ENCODE measurements at places on chromosomes 11 and 22.

GRCh38 chr22:44577391-44578109 lies 79.5 kb upstream of the RTL6 start:
- DNase-seq: no peak

- peak; percentile 98 for DNase-seq
Observed at GRCh38 chr11:33723238-33723881, 12.9 kb downstream of the CD59 start.

DNA sequence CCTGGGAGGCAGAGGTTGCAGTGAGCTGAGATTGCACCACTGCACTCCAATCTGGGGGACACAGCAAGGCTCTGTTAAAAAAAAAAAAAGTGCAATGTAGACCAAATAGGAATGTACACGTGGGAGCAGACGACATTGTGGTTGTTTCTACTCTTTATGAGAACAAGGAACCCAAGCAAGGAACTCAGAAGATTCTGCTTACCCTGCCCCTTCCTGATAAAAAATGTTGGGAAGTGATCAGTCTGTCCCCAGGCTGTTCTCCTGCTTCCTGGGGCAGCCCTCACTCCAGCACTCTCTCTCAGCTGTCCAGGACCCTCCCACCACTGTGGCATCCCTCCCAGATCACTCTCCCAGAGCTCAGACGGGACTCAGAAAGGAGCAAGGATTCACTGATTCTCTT lies 31.8 kb downstream of the SLCO2B1 start:
- no peak for DNase-seq

GRCh38 chr22:39341179-39341578 lies 8.6 kb upstream of the SYNGR1 start:
- no peak for DNase-seq

GRCh38 chr11:21461701-21462100 lies 731.2 kb upstream of the ANO5 start:
- no peak for DNase-seq

DNA sequence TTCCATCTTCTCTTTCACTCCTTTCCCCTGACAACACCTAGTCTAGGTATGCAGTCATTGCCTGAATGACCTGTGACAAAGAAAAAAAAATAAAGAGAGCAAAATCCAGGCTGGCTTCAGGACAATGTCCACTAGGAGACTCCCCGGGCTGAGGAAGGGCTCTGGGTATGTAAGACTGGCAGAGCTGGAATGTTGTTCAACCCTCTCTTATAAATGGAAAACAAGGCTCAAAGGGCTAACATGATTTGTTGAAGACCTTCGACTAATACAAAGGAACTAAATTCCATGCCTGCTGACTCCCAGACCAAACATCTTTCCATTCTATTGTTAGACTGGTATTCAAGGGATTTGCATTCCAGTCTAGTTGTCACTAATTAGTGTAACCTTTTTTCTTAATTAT lies 122.2 kb downstream of the ARL14EP start:
- DNase-seq: no peak

- DNase-seq: no peak
Observed at GRCh38 chr22:49228431-49229037, 599.1 kb downstream of the BRD1 start.

- peak; percentile 4 for DNase-seq
Observed at GRCh38 chr11:129917231-129917630, 21.9 kb upstream of the NFRKB start.

GRCh38 chr11:19072464-19072863 lies 11.9 kb upstream of the MRGPRX2 start:
- no peak for DNase-seq

DNA sequence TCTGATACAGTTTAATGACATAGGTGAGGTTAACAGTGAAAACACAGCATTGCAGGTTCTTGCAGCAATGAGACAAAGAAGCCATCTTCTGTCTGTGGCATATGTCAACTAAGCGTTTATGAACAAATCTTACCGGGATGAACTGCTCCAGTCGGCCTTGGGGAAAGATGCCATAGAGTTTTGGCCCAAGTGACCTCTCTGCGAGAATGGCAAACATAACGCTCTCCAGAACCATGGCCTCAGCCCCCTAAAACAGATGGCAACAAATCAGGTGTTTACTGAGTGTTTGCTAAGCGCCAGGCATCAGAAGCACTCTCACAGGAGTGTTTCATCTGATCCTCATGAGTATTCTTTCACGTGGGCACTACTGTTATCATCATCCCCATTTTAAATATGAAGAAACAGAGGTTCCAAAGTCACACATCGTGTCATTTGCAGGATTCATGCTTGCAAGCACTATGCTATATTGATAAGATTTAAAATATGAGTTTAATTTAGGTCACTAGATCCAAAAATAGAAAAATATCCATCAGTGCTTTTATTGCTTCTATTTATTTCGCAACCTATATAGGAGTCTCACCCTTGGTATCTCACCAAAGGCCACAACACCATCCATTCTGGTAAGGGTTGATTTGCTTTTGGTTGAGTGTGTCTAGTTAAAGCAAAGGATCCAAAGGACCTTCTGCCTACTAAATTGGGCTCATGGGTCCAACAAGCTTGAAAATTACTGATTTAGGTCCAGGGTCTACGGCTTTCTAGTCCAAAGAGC lies 35.9 kb downstream of the TCIRG1 start:
- no peak for DNase-seq

GRCh38 chr11:126277780-126278179 lies 5.1 kb upstream of the TIRAP start:
- no peak for DNase-seq
